ENCODE measurements at places on chromosomes 2 and 18.
A peak's percentile ranks its signal among the peaks of the same experiment; 100 is the strongest.

GRCh38 chr2:158740127-158740526 lies 55.0 kb upstream of the DAPL1 start:
- DNase-seq = no peak

GRCh38 chr18:14098428-14098827 lies 33.8 kb downstream of the ZNF519 start:
- DNase-seq = peak; percentile 3

DNA sequence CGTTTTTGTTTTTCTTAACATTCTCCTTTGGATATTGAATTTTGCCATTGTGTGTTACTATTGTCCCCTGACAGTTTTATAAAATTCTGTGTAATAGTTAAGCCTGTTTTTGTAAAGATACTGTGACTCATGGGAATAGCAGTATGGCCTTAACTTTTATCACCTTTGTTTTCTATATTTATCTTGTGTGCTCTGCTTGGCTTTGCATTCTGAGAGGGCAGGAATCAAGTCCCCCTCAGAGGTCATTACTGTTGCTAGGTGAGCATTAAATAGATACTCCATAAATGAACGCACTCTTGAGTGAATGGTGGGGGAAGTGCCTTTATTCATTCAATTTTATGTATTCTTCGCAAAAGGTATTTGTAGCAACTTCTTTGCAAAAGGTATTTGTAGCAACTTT lies 160.0 kb downstream of the PHLPP1 start:
- DNase-seq = no peak

DNA sequence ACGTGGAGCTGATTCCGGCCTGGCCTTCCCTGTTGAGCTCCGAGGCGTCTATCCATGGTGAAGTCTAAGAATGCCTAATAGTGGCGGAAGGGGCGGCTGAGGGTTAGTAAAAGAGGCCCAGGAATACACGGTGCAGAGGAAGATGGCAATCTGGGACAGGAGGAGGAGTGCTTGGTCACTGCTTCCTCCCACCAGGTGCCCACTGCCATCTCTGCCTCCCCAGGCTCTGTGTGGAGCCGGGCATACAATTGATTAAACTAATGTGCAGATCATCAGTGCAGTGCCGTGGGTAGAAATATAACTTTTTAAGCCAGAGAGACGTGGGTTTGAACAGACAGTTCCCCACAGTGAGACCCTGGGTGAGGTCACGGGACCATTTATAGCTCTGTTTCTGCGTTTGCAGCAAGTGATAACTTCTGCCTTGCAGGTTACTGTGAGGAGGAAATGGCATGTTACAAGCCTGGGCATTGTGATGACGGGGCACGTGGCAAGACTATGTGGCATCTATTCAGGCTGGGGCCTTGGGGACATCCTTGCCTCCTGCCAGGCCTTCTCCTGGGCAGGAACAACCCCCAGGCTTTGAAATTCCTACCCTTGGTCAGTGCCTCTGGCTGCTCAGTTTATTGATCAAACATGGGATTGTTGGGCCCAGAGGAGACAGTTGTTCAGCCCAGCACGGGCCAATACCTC lies 204.9 kb downstream of the ASB1 start:
- no peak for DNase-seq

DNA sequence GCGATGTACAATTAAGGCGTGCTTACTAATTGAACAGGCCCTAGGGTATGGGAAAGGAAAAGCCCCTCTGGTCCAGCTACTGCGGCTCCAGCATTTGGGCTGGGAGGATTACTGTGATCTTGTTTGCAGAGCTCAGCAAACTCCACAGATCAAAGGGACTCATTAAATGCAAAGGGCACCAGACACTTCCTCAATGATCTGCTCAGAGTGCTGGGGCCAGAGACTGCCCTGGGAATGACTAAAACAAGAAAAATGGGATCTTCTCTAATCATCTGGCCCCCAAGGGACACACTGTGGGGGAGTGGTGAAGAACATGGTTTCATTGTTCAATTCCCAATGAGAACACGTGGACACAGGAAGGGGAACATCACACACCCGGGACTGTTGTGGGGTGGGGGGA lies 85.0 kb downstream of the MARCHF4 start:
- no peak for DNase-seq

DNA sequence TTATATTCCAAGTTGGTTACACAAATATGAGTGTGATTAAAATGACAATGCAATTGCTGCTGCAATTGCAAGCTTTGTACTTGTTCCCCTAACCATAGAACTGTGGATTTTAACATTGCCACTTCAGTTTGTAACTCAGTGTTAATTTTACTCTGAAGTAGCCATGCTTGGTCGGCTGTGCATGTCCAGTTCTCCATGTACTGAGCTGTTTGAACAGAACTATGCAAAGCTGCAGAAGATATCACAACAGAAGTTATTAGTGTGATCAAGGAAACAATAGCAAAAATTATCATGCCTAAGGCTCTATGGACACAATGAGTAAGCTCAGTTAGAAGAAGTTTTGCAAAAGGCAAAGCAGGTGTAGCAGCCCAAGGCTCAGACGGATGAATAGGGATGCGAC lies 45.3 kb downstream of the CXCR4 start:
- no peak for DNase-seq
